ENCODE measurements at places on chromosomes 11 and 22. TPM values are rescaled to one million over a fixed set of nuclear protein-coding genes. Genes with fewer than 3 reads are reported as not detected.

ARHGAP8 gene
- 1.1 TPM for total RNA-seq

APOL4 gene
- 0.84 TPM for total RNA-seq

LYVE1 gene
- total RNA-seq = not detected

P2RX6 gene
- total RNA-seq = 0.38 TPM

MMP12 gene
- total RNA-seq = not detected

STK33 gene
- 2.5 TPM for total RNA-seq

LRRN4CL gene
- 0.13 TPM for total RNA-seq

CHST1 gene
- total RNA-seq = 0.80 TPM

PTGDR2 gene
- 0.19 TPM for total RNA-seq

KLHL35 gene
- 0.55 TPM for total RNA-seq

CARD18 gene
- total RNA-seq = not detected

NPAS4 gene
- not detected for total RNA-seq

OR5A1 gene
- not detected for total RNA-seq

FRMD8 gene
- total RNA-seq = 44.2 TPM

CDCA5 gene
- total RNA-seq = 108 TPM

All from activated CD8-positive, alpha-beta memory T cell treated with anti-CD3 and anti-CD28 coated beads for 36 hours (primary cell).